D721Med (cell line): ENCODE measurements at places on chromosomes 13 and 19.

- DNase-seq: no peak
Measured at GRCh38 chr13:110413676-110414040, 106.6 kb downstream of the COL4A2 start.

DNA sequence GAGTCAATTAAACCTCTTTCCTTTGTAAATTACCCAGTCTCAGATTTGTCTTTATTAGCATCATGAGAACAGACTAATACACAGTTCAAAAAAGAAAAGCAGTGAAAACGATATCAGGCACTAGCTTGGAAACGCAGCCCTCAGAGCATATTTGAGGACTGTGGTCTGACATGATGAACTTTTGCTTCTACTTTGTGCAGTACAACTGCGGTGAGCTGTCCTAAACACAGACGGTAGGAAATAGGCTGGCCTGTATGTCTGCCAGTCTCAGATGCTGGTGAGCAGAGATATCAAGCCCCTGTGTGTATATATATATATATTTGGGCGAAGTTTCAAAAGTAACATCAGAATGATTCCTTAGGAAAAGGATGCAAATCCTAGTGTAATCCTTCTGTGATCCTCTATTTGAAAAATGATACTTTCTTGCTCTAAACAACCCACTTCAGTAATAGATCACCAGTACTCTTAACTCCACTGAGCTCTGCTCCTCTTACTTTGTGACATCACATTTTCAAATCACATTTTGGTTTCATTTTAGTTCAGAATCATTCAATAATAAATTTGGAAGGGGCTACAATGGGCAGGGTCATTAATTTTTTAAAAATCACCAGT, 74.4 kb downstream of the TNFRSF19 start:
- no peak for DNase-seq

DNA sequence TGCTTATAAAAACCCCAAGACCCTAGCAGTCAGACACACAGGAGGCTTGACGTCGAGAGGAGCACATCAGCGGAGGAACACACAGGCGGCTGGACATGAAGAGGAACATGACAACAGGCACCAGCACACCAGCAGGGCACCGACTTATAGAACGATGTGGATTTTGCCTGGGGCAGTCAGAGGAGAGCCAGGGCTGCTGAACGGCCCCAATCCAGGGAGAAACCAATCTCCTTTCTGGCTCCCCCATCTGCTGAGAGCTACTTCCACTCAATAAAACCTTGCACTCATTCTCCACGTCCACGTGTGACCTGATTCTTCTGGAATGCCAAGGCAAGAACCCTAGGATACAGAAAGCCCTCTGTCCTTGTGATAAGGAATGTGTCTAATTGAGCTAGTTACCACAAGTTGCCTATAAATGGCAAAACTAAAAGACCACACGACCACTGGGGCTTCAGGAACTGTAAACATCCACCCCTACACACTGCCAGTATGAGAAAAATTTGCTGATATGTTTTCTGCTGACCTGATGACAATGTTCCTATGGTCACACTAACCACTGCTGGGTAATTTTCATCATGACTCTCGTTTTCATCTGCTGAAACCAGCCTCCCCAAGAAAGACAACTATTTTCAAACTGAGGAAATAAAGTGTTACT, 35.8 kb upstream of the CEACAM21 start:
- DNase-seq: no peak

- DNase-seq: no peak
Measured at GRCh38 chr13:24670174-24670573, 10.0 kb upstream of the ATP12A start.

GRCh38 chr13:75326173-75327134, 155.5 kb downstream of the TBC1D4 start:
- DNase-seq: no peak

GRCh38 chr13:39875111-39875987, 219.9 kb downstream of the COG6 start:
- DNase-seq: no peak

DNA sequence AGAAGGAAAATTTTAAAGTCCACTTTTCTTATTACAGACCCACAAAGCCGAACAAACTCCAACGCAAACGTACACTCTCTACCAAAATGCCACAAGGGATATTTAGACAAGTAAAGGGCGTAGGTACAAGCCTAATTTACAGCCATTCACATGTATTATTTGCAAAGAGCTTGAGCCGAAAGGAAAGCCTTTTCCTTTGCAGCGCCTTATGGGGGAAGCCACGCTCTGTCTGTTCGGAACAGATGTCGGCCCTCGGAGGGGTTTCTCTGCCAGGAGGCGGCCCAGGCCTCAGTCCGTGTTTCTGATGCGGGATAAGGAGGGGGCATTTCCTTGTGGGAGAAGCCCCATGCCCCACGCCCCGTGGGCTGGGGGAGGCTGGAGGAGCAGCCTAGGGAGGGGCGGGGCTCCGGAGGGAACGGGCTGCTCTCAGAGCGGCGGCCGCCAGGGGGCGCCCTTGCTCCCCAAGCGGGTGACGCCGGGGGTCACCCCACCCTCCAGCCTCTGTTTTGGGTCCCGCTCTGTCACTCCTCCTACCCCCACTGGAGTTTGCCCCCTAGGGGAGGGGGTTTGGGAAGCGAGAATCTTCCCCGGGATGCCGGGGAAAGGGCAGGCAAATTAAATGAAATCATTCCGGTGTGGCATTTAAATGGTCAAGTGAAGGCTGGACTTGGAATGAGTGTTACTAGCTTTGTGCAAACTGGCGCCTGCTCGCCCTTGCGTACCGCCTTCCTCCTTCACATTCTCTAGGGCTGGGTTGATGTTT, 2.9 kb downstream of the HTR2A start:
- peak; percentile 47 for DNase-seq

- DNase-seq: no peak
Measured at GRCh38 chr13:102277286-102277685, 124.6 kb downstream of the FGF14 start.

GRCh38 chr13:114122127-114122511, 10.3 kb downstream of the RASA3 start:
- DNase-seq: no peak

GRCh38 chr13:74047931-74048600, 86.1 kb downstream of the KLF12 start:
- DNase-seq: no peak

GRCh38 chr13:110521946-110522345, 39.6 kb downstream of the RAB20 start:
- DNase-seq: no peak

- DNase-seq: peak; percentile 65
Measured at GRCh38 chr19:48169578-48169938, 586 bp downstream of the LIG1 start.

GRCh38 chr13:101185606-101186005, 230.7 kb downstream of the NALCN start:
- DNase-seq: no peak

GRCh38 chr13:112140366-112140765, 73.4 kb downstream of the SOX1 start:
- no peak for DNase-seq

- no peak for DNase-seq
Measured at GRCh38 chr13:76009267-76009890, 373.2 kb downstream of the LMO7 start.

DNA sequence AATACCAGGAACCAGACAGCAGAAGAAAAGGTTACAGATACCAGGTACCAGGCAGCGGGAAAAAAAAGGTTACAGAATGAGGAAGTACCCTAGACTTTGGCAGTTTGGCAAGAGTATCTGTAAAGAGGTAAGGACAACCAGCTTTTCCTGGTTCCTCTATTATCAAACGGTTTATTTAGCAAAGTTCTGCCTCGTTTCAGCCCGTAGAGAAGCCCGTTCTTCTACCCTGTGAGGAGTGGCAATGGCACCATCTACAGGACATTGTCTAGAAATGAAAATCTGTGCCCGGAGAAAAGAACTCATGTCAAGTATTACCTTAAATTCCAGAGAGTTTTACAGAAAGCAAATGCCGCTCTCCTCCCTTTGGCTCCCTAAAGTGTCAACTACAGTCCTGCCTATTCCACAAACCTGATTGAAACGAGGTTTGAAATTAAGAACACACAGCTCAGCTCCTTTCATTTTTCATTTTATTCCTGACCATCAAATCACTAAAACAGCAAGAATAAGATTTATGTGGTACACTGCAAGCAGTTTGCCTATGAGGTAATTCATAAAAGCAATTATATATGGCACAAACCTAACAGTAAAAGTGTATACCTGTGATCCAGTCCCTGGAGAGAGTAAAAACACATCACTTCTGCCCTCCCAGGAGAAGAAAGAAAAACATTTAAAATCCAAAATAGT, 226.3 kb downstream of the SLC7A1 start:
- no peak for DNase-seq

DNA sequence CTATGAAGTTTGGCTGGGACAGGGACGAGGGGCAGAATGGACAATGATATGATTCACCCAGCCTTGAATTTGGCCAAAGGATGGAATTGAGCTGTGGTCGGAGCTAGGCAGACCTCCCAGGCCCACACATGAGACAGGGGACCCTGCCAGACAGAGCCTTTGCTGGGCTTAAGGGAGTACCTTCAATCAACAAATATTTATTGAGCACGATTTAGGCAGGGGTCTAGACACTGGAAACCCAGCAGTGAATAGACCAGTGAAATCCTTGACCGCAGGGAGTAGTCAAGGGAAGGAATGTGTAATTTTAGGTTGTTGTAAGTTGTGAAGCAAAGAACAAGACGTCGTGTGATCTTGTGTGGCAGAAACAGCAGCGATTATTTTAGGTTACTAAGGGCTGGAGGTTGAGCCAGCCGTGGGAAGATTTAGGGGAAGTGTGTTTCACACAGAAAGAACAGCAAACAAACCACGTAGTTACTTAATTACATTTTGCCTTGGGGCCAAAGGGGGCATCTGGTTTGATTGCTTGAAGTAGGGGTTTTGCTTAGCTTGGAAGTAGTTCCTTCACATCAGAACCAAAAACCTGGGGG, 16.9 kb upstream of the AP1M2 start:
- DNase-seq: no peak

- no peak for DNase-seq
Measured at GRCh38 chr13:74280795-74281490, 146.7 kb upstream of the KLF12 start.

- no peak for DNase-seq
Measured at GRCh38 chr13:76029706-76030105, 393.6 kb downstream of the LMO7 start.

GRCh38 chr19:34731019-34731829, 2.8 kb upstream of the ZNF181 start:
- DNase-seq: no peak

GRCh38 chr13:31455581-31455980, 255.8 kb downstream of the B3GLCT start:
- DNase-seq: no peak

GRCh38 chr13:105410602-105411001, 1124.9 kb downstream of the EFNB2 start:
- DNase-seq: peak; percentile 12

DNA sequence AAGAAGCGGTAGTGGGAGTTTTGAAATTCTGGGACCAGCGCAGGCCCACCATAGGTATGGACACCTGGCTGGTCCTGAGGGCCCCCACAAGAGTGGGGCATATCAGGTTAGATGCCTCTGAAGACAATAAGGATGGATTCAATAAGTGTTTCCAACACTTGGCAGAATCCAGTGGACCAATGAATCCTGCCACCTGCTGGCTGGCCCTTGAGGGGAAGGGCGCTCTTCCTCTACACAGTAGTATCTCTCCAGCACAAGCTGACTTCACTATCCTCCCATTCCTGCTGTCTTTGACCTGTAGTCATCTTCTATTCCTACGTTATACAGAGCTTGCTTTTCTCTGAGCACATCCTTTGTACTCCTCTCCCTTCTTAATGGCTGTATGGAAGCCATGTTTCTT, 199.7 kb upstream of the TSHZ3 start:
- no peak for DNase-seq

GRCh38 chr13:101572456-101572855, 120.0 kb downstream of the ITGBL1 start:
- no peak for DNase-seq

- no peak for DNase-seq
Measured at GRCh38 chr19:37127999-37128820, 44.3 kb downstream of the ZNF585A start.

- no peak for DNase-seq
Measured at GRCh38 chr19:1501200-1501595, 10.2 kb downstream of the REEP6 start.

DNA sequence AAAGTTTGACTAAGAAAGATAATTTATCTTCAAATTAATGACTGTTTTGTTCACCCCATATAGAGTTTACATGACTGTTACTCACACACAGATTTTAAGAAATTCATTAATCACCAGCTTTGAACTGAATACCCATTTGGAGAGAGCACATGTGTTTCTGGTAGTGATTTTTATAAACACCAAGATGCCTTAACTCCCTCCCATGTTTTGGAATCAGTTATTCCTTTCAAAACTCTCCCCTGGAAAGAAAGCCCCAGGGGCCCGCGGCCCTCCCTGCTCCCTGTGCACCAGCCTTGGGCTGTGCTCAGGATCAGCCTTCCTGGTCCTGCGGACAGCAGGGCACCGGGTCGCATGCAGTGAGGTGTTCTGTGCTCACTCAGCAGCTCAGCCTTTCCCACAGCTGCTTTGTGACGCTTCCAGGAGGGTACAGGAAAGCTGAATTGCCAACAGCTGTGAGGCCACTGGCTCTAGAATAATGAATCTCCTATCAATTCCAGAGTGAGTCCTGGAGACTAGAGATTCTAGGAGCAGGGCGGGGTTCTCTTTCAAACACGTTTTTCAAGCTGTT, 483.2 kb downstream of the EFNB2 start:
- no peak for DNase-seq
